ENCODE measurements at places on chromosomes 3 and 15.

- DNase-seq, result no peak
These were observed 200.0 kb upstream of the UBE2E2 start for GRCh38 chr3:23002836-23003732.

- DNase-seq, result no peak
These were observed 289.8 kb upstream of the SEMA6D start for GRCh38 chr15:47427463-47427862.

GRCh38 chr15:74964794-74965193 lies 8.2 kb upstream of the RPP25 start:
- no peak for DNase-seq

- no peak for DNase-seq
These were observed 768.1 kb downstream of the GBE1 start for GRCh38 chr3:80993241-80993945.

- no peak for DNase-seq
These were observed 22.9 kb downstream of the CLSTN2 start for GRCh38 chr3:139957844-139958243.

- DNase-seq, result no peak
These were observed 27.5 kb upstream of the MAPKBP1 start for GRCh38 chr15:41746802-41747201.

- DNase-seq, result no peak
These were observed 122.5 kb upstream of the TSC22D2 start for GRCh38 chr3:150285601-150286000.

- DNase-seq, result no peak
These were observed 12.1 kb downstream of the GK5 start for GRCh38 chr3:142213298-142213697.

DNA sequence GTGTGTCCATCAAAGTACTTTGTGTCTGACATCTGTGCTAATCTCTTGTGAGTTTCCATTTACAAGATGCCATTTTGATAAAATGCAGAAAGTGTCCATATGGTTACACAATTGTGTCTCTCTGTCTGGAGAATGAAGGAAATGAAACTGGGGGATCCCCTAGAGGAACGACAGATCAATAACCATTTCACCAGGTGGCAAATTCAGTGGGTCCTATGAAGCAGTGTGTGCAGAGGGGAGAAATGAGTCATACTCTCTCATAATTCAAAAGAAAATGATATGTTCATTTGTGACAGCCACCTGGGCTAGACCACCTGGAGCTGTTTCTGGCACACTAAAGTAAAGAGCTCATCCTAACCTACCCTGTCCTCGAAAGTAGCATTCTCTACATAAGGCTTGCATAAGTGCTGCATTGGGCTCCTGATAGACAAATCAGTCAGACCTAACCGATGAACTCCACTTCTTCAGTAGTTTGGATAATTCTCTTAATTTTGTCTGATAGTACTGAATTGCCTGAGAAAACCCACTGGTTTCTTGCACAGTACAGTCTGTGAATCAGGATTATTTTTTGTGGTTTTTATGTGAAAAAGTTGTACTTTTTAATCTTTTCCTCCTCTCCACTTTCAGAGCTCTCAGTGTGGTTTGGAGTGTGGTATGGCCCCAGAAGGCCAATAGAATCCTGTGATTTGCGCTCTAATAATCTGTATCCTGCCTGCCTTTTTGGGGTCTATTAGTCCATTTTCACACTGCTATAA lies 10.3 kb upstream of the CD47 start:
- peak; percentile 35 for DNase-seq

GRCh38 chr3:9804996-9805395 lies 5.1 kb upstream of the TTLL3 start:
- no peak for DNase-seq

DNA sequence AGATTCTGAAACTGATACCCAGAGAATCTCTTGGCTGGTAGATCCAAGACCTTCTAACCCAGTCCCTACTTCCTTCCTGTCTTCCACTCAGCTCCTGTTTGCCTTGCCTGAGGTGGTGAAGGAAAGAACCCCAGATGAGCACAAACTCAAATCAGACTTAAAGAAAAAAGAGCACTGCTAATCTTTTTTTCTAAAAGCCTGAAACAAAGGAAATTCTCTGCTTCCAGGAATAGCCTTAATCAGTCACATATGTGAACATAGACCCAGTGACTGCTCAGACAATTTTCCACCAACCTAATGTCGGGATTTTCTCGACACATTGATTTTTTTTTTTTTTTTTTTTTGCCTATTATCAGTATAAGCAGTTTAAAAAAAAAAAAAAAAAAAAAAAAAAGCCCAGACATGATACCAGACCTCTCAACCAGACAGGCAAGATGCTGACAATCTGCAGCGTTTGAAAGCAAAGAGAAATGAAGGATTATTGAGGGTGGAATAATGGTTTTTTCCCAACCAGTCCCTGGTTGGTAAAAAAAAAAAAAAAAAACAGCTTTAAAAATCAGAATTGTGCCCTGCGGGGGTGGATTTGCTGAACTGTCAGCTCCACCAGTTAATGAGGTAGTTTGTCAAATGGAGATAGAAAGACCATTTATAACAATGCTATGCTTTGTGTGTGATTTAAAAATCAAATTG lies 256.8 kb upstream of the RARB start:
- DNase-seq, result no peak

DNA sequence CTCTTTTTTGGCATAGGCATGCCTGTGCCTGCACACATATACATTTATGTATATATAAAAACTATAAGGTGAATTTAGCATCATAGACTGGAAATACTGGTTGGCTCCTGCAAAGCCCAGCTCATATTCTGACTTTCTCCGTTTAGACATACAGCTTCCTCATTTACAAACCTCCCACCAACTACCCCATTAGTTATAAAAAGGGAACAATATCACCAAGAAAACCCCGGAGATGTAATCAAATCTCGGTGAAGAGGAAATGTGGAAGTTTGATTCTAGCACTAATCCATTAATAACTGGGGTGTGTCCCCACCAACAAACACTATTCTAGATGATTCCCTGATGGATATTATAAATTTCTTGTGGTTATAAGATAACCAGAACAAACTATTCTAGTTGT lies 517.7 kb upstream of the TBL1XR1 start:
- DNase-seq, result no peak

- no peak for DNase-seq
These were observed 12.4 kb upstream of the USP3 start for GRCh38 chr15:63491979-63492378.

GRCh38 chr15:62503451-62503850 lies 338.4 kb upstream of the C2CD4B start:
- DNase-seq, result no peak

DNA sequence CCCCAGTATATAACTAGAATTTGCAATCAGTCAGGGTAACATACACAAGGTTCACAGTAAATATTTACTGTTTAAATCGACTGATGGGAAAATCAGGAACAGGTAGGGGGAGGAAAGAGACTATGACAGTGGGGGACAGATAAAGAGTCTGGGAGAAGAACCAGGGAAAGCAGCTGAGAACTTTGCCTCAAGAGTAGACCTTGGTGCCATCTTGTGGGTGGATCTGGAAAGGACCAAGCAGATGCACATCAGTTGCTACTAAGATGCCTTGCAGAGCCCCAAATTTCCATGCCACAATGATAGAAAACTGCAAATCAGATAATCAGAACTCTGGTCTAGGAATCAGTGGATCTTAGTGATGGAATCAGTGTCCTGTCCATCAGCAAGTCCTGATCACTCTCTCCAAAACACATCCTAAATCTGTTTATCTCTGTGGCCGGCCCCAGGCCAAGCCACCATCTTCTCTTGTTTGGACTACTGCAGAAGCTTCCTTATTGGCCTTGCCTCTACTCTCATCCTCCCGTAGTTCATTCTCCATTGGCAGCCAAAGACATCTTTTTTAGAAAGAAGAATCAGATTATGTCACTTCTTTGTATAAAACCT lies 62.7 kb downstream of the PDE8A start:
- peak; percentile 66 for DNase-seq

DNA sequence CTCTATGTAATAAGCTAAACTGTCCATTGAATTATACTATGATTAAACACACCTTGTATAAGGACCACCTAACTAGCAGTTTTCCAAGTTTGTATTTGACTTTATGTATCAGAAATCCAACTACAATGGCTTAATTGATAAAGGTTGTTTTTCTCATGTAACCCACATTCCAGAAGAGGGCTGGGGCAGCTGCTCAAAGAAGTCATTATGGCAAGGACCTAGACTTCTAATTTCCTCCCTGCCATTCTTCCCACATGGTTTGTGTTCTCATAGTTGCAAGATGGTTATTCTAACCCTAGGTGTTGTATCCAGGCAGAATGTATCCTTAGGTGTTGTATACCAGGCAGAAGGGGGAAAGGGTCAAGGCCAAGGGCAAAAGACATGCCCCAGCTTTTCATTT lies 35.7 kb downstream of the GPR176 start:
- DNase-seq, result no peak

DNA sequence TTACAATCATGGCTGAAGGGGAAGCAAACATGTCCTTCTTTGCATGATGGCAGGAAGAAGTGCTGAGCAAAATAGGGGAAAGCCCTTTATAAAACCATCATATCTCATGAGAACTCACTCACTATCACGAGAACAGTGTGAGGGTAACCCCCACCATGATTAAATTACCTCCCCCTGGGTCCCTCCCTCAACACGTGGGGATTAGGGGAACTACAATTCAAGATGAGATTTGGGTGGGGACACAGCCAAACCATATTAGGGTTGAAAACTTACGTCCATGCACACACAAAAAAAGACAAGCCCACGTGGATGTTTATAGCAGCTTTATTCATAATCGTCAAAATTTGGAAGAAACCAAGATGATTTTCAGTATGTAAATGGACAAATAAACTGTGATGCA lies 72.3 kb downstream of the RPL22L1 start:
- DNase-seq, result no peak

DNA sequence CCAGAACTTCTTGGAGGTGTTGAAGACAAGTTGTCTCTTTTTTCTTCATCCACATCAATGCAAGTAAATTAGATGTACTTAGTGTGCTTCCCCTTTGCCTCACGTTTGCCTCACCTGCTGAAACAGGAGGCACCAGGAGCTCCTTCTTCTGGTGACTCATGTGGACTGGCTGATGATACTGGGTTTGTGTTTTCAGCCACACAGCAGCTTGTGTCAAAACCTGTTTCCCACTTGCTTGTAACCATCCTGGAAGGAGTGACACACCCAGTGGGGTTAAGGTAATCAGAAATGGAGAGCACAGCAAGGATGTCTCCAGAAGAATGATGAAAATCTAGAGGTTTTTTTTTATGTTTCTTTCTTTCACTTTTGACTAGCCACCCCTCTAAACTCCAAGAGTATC lies 143.3 kb upstream of the RBMS3 start:
- no peak for DNase-seq

- DNase-seq, result no peak
These were observed 23.2 kb downstream of the CCR9 start for GRCh38 chr3:45909542-45909941.

- no peak for DNase-seq
These were observed 222.2 kb downstream of the THRB start for GRCh38 chr3:24272408-24272807.

DNA sequence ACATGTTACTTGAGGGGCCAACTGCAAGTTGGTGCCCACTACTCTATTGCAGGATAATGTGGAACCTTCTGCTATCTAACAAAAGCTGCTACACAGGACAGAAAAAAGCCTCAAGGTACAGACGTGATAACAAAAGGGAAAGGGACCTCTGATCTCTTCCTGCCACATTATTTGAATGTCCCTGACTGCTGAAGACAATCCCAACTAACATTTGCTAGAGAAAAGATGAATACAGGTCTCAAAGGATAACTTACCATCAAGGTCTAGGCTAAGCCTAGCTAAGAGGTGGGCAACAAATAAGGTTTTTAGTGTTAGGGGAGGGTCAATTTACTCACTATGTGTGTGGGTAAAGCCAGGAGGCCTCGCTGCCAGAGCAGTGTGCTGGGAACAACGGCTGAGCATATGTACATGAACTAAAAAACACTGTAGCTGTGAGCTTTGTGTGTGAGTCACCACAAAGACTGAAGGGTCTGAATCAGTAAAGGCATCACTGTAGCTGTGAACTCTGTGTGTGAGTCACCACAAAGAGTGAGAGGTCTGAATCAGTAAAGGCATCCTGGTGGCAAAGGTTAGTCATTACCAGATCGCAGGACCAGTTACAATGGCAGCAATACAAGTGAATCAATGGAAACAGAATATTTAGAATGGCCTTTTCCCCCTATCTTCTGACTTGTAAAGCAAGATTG lies 111.7 kb downstream of the LMLN start:
- DNase-seq, result no peak

DNA sequence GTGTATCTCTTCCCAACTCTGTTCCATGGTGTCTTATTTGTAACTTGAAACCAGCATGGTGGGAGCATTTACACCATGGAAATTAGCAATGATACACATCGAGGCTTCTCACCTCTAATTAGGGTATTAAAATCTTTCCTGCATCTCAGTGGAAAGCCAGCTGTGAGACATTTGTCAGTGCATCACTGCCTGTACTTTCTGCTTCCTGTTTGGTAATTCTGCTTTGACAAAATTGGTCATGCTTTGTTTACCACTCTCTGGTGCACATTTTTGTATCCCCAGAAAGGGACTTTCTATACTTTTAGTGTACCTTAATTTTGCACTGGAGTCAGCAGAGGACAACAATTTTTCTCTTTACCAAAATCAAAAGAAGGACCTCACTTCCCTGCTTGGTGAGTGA lies 402.1 kb downstream of the PDCD6IP start:
- DNase-seq, result peak; percentile 58

GRCh38 chr3:99373088-99373845 lies 265.1 kb upstream of the COL8A1 start:
- DNase-seq, result no peak

- DNase-seq, result no peak
These were observed 61.0 kb downstream of the CYFIP1 start for GRCh38 chr15:22919171-22919570.

DNA sequence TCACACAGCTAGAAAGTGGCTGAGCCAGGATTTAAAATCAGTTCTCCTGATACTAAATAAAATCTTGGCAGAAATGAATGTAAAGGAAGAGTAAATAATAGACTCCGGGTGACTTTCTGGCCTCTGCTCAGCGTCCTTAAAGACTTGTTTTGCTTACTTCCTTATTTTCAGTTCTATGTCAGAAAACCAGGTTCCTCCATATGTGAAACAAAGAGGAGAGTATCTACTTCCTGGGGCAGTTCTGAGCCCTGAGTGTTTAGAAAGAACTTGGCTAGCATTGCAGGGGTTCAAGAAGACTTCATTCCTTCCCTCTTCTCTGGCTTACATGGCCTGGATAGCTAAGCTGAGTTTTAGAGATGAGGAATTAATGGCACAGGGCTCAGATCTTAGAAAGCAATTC lies 222.8 kb upstream of the TLE3 start:
- no peak for DNase-seq

- DNase-seq, result no peak
These were observed 79.2 kb downstream of the EFL1 start for GRCh38 chr15:82183121-82184031.

GRCh38 chr3:159757341-159758060 lies 231.1 kb upstream of the IL12A start:
- DNase-seq, result no peak
